Caco-2 (cell line): ENCODE measurements at places on chromosomes 2 and 18. TPM values are rescaled to one million over a fixed set of nuclear protein-coding genes. Genes with fewer than 3 reads are reported as not detected.

The CCDC102B gene
- 0.60 and 1.1 TPM in 2 replicates for total RNA-seq

The GYPC gene
- total RNA-seq: not detected in 2 replicates

The CAPN14 gene
- 0.21 and 0.23 TPM in 2 replicates for total RNA-seq

The WNT6 gene
- total RNA-seq: 18.3 and 20.3 TPM in 2 replicates

The LRRC30 gene
- total RNA-seq: not detected in 2 replicates

The RAD51AP2 gene
- not detected in 2 replicates for total RNA-seq

The G6PC2 gene
- not detected in 2 replicates for total RNA-seq

The HOXD13 gene
- total RNA-seq: not detected in 2 replicates

The FAM110C gene
- total RNA-seq: 3.2 and 3.9 TPM in 2 replicates

The GATA6 gene
- total RNA-seq: 124 and 136 TPM in 2 replicates

The TMEM247 gene
- total RNA-seq: not detected in 2 replicates

The KCNJ13 gene
- 0.23 and 0.59 TPM in 2 replicates for total RNA-seq

The SPATA3 gene
- total RNA-seq: not detected in 2 replicates

The SERPINB10 gene
- not detected in 2 replicates for total RNA-seq

The CELF4 gene
- total RNA-seq: 0.11 TPM in 1 of 2 replicates, not detected in the other
